ENCODE measurements at places on chromosomes 1 and 21. TPM values are rescaled to one million over a fixed set of nuclear protein-coding genes. Genes with fewer than 3 reads are reported as not detected.

Gene ATP1A4
- total RNA-seq: not detected

Gene KRTAP11-1
- total RNA-seq: not detected

Gene HES2
- not detected for total RNA-seq

Gene GJA4
- 22.7 TPM for total RNA-seq

DNA sequence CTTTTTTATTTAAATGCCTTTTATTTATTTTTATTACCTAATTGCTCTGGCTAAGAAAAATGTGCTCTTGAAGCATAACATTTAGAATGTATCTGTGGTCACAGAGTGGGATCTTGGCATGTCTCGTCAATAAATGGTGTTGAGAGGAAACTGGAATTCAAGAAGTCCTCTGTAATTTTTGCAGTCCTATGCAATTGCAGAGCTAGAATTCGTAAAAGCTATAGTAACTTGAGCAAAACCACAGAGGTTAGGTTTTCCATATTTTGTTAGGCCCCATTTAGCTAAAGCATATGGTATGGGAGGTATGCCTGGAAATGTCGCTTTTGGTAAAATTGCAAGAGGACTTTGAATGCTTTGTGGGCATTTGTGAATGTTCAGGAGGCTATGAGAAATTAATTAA, 466.7 kb upstream of the NFIA start:
- no peak for DNase-seq

GRCh38 chr21:20341431-20341830, 656.8 kb upstream of the NCAM2 start:
- no peak for DNase-seq

DNA sequence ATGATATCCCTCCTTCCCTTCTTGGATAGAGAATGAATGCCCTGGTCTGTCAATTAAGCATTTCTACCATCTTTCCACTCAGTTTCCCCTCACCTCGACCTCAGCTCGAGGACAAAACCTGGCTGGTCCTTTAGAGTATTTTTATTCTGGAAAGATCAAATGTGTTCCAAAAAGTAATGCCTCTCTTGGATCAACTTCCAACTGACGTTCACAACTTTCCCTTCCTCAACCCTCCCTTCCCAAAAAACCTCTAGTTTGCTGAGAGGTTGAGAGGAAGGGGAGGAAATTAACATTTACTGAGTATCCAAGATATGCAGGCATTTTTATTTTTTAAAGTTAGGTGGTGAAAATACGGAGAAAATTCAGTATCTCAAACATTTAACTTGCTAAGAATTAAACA, 182.9 kb downstream of the TGFBR3 start:
- DNase-seq: no peak

Gene LAD1
- 7.4 TPM for total RNA-seq

DNA sequence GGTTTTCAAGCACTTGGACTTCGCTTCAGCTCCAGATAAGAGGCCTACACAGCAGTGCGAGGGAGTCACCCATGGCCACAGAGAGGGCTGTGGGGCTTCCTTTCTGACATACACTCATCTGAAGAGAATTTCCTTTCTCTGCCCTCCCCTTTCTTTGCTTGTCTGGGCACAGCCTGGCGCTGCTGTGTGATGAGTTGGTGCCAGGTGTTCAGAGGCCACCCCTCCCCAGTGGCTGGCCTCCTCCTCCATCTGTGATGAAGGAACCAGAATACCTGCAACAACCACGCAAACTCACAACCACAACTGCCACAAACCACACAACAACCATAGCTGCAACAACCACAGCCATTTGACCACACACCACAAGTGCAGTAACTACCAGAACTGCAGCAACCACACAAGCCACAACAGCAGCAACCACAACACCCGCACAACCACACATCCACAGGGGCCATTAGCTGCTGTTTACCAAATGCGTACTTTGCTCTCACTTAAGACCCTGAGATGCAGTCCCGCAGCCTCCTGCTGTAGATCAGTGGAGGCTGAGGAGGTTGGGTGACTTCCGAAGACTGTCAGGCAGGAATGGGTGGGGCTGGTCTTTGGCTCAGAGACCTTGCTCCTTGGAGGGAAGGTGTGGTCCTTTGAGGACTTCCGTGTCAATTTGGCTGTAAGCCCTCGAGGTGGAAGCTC, 71.1 kb downstream of the IER5 start:
- DNase-seq: no peak
